ENCODE measurements at places on chromosomes 2 and 18.

GRCh38 chr2:233245406-233245805 lies 6.1 kb upstream of the ATG16L1 start:
- no peak for DNase-seq

DNA sequence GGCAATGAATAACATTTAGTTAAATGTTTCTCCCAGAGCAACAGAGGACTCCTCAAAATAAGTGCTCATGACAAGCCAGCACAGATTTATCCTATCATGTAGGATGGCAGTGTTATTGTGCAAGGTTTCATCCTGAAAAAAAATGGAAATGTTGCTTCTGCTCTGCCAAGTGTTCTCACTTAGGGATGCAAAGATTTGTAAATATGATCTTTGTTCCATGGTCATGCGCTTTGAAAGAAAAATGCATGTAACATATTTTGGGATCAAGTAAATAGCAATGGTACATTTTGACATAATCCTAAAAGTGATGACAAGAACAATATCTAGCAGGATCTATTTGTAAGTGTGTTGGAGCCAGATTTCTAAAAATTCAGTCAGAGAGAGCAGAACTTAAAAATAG lies 229.5 kb upstream of the CCDC150 start:
- no peak for DNase-seq

DNA sequence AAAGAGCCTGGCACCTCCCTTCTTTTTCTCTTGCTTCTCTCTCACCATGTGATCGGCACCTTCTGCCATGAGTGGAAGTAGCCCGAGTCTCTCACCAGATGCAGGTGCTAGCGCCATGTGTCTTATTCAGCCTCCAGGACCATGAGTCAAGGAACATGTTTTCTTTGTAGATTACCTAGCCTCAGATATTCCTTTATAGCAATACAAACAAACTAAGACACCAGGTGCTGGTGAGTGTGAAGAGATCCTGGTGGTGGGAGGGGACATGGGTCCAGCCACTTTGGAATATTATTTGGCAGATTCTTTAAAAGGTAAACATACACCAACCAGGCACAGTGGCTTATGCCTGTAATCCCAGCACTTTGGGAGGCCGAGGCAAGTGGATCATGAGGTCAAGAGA lies 5.9 kb upstream of the USP40 start:
- DNase-seq = no peak

- DNase-seq = no peak
Observed at GRCh38 chr2:57126410-57126809, 920.2 kb upstream of the VRK2 start.

DNA sequence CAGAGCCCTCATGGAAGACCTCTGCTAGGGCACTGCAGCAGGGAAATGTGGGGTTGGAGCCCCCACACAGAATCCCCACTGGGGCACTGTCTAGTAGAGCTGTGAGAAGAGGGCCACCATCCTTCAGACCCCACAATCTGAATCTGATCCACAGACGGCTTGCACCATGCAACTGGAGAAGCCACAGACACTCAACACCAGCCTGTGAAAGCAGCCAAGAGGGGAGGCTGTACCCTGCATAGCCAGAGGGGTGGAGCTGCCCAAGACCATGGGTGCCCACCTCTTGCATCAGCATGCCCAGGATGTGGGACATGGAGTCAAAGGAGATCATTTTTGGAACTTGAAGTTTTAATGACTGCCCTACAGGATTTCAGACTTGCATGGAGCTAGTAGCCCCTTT lies 6.5 kb downstream of the CD226 start:
- no peak for DNase-seq

- DNase-seq = no peak
Observed at GRCh38 chr2:35864141-35864540, 491.4 kb upstream of the CRIM1 start.

GRCh38 chr18:56992777-56993176 lies 154.1 kb upstream of the BOD1L2 start:
- DNase-seq = no peak

DNA sequence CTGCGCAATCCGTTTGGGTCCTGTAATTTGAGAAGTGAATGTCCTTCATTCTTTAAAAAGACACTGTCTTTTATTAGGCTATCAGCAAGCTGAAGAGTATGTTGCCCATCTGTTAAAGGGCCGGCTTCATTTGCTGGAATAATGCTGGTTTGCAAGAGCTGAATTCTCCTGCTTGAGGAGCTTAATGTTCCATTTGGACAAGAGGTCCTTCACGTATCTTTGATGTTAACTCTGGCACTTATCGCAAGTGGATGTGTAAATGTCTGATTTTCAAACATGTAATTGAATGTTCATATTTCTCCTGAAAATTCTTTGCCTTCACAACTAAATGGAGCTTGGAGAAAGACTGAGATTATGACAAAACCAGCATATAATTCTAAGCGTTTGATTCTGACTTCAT lies 280.8 kb upstream of the NRP2 start:
- DNase-seq = no peak

DNA sequence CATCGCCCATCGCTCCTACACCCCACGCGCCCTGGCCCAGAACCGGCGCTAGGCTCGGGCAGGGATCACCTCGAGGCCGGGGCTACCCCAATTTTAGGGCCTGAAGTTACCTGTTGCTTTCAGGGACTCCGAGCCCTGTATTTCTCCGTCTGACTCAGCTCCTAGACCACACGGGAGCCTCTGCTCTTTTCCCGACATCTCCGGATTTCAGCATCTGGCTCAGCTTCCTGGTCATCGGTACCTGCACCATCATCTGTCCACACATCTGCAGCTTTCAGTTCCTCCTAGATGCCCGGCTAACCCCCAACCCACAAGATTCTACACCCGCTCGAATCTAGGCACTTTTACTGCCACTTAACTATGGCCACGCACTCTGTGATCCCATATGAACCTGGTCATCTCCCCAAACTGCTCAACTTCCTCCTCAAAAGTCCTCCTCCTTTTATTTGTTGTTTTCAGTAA lies 12.1 kb upstream of the HMSD start:
- no peak for DNase-seq

DNA sequence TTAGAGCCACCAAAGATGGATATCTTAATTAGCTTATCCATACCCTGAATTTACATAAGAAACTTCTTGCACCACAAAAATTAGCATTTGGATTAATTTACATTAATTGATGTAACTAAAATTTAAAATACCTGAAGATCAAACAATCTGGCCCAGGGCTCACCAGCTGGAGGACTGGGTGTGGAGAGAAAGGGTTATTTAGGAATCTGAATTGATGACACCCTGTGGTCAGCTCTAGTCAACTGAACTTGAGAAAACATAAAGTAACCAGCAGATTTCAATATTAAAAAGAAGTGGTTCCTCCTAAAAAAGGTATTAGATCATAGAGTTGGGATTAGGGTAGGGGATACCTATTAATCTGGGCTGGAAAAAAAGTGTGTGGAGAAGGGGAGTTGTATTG lies 122.5 kb downstream of the STRN start:
- no peak for DNase-seq

GRCh38 chr2:60745330-60745729 lies 10.7 kb upstream of the PAPOLG start:
- DNase-seq = no peak

DNA sequence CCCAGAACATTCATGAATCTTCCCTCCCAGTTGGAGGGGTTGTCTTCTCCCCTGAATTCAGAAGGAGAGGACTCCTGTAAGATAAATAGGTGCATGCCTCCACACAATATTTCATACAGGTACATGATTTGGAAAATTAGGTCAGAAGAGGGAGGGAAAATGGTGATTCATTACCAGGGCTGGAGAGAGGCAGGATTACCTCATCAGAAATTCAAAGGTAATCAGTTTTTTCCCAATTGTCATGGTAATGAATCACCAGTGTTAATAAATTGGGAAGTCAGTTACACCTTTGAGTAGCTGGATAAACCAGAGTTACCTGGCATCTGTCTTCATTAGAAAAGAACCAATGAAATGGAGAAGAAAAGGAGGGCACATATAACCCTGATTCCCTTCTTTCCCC lies 128.5 kb downstream of the EN1 start:
- DNase-seq = no peak

DNA sequence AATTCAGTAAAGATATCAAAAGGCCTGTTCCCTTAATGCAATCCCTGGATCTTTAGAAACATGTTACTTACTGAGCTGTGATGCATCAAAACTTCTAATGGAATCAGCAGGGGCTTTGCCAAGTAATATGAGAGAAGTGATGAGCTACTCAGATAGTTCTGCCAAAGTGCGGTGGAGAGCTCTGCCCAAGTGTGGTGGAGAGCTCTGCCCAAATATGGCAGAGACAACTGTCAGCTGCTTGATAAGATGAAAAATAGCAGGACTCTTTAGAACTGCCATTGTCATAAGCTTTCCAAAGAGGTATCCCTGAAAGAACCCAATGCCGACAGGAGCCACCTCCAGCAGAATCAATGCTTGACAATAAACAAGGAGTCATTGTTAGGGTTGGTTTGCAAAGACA lies 167.9 kb upstream of the SLC39A10 start:
- DNase-seq = no peak

- DNase-seq = no peak
Observed at GRCh38 chr2:107808959-107809358, 17.7 kb upstream of the RGPD4 start.

DNA sequence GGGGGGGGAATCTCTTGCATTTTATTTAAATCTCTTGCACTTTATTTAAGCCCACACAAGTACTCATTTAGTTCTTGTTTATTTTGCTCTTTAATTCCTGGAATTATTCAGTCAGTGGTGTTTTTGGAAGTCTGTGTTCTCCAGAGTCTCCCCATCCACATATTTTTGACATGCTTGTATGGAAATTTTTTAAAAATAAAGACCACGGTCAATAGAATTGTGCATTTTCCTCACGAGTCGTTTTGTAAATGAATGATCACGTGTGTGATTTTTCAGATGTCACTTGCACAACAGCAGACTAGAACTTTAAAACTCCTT lies 824 bp downstream of the CD302 start:
- no peak for DNase-seq

GRCh38 chr2:111930409-111930808 lies 32.0 kb downstream of the MERTK start:
- DNase-seq = no peak

DNA sequence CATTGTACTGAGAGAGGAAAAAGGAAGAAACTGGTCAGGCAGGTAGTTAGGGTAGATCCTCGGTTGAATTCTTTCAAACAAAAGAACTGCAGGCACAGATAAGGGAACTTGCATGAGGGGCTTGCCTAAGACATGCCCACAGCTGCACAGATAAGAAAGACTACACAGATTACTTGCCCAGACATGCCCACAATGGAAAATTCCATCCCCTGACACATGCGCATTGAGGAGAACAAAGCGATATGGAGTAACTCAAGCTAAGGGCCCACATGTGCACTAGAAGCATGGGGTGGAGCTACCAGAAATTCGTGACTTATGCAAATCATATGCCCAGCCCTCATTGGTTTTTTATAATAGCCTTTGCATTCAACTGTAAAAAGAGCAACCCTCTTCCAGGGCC lies 181.3 kb upstream of the ZNF521 start:
- DNase-seq = peak; percentile 14

GRCh38 chr2:10887476-10887875 lies 24.3 kb upstream of the KCNF1 start:
- DNase-seq = no peak

DNA sequence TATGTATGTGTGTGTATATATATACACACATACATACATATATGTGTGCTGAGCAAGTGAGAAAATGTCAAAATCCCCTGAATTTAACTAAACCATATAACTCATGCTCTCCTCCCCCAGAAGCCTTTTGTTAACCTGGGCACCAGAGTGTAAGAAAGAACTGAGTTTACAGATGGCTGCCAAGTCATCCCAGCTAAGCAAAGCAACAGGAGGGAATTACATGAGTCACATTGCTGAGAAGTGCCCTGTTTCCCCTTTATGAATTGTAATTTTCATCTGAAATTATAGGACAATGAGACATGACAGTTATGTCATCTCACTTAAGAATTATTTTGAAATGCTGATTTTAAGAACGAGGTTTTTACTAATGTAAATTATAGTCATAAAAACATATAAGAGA lies 29.9 kb downstream of the SCN7A start:
- no peak for DNase-seq

DNA sequence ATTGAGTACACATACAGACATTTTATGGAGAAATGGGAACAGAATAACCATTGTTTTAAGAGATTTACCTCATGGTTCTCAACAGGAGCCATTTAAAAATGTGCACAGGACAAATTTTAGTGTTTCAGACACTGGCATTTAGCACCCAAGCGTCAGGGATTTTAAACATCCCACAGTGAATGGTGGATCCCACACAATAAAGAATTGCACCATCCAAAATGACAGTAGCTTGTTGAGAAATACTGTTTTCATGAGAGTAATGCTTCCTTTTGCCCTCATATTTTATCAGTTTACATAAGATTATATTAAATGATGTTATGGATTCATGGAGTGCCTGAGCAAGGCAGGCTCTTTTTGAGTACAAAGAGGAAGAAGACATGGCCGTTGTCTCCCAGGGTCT lies 54.0 kb downstream of the MFSD6 start:
- DNase-seq = no peak

- DNase-seq = no peak
Observed at GRCh38 chr18:69469444-69469919, 68.8 kb downstream of the DOK6 start.

DNA sequence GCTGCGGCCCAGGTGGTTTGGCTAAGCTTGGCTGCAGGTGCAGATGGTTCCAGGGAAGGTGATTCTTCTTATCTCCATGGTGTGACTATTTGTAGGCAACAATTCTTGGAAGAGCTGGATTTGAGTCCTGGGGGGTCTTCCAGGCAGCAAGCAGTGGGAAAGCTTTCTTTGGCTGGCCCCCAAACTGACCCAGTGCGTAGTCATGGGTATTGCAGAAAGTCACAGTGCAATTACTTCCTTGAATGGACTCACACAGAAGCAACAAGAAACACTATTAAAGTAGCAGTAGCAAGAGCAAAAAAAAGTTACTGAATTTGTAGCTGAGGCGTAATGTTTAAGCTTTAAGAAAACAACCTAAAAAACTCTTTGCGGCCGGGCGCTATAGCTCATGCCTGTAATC lies 293.6 kb upstream of the ATP5MC3 start:
- DNase-seq = no peak

DNA sequence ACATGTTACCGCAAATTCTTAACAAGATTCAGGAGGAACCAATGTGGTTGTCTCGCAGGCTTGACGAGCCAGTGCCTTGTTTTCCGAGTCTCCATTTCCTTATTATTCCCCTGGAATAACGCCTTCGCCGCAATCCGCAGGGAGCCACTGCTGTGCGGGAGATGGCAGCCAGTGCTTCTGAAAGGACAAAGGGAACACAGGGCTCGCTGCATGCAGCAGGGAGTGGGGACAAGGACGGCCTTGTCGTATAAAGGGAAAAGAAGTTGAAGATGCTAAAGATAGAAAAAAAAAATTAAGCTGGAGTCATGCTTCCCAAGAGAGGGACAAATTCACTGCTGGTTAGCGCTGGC lies 221.4 kb downstream of the NDUFA10 start:
- DNase-seq = no peak

- no peak for DNase-seq
Observed at GRCh38 chr2:23589220-23589647, 204.3 kb downstream of the KLHL29 start.

DNA sequence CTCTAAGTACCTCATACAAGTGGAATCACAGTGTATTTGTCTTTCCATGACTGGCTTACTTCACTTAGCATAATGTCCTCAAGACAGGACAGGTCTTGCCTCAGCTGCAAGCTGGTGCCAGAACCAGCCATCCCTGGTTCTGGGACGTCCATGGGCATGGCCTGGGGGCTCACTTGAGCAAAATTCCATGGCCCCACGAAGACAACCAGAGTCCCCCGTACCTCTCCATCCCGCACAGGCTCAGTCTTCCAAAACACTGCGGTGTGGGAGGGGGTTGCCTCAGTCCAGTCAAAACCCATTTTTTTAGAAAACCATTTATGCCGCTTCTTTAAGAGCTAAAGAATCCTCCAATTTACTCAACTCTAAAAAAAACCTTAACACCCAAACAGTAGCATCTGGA lies 21.7 kb upstream of the CABLES1 start:
- no peak for DNase-seq

All from CMK (cell line).